ENCODE measurements at places on chromosomes 5 and 9.

- no peak for DNase-seq
Measured at GRCh38 chr5:116542619-116543018, 32.0 kb downstream of the SEMA6A start.

DNA sequence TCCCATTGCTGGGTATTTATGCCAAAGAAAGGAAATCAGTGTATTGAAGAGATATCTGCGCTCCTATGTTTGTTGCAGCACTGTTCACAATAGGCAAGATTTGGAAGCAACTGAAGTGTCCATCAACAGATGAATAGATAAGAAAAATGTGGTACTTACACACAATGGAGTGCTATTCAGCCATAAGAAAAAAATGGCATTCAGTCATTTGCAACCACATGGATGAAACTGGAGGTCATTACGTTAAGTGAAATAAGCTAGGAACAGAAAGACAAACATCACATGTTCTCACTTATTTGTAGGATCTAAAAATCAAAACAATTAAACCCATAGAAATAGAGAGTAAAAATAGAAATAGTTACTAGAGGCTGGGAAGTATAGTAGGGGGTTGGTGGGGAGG, 1133.1 kb upstream of the ACO1 start:
- DNase-seq: no peak

- DNase-seq: no peak
Measured at GRCh38 chr5:157915638-157916037, 56.7 kb upstream of the CLINT1 start.

DNA sequence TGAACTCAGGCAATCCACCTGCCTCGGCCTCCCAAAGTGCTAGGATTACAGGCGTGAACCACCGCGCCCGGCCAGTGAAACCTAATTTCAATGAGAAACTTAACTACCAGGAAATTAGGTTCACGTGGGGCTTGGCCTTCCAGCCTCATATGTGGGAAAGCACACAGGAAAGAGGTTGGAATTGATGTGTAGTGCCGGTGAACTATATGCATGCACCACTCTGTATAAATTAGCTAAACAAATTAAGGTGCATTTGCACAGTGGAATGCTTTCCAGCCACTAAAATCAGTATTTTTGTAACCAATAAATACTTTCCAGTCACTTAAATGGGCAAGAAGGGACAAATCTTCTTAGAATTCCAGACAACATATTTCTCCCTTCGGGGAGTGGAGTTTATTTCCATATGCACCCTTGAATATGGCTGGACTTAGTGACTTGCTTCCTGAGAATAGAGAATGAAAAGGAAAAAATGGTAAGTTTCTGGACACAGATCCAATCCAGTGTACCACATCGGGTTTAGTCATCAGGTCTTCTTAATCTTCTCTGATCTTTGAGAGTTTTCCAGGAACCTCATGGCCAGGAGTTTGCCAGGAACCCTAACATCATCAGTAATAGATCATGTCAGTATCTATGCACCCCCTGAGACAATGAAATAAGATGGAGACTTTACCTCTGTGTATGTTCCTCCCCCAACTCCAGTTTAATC, 24.9 kb downstream of the ATOX1 start:
- no peak for DNase-seq

DNA sequence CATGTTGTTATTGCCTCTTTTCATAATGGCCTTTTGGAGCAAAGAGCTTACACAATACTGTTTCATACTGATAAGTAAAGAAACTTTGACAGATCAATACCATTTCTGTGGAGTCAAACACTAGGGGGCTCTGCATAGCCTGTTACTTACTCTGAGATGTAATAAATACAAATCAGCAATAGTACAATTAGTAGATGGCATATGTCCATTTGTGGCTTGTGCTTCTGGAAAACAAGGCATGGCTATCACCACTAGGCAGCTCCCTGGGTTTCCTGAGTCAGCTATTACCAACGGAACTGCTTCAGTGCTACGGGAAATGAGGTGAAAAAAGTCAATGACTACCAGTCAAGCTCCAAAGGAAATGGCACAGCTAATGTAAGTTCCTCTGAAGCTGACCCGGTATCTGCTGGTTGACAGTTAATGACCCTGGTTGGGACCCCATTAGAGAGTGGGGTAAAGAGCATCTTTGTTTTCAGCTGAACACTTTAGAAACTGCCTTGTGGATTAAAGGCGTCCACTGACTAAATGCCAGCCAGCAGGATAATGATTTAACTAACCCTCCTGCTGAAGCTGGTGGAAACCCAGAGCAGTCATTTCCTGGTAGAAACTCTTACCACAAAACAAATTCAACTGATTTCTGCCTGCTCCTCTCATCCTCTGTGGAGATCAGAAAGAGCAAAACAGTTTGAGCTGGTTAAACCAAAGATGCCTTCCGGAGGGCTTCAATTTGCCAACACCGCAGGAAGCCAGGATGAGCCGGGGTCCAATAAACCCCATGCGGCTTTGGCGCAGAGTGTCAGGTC, 69.0 kb upstream of the FAM169A start:
- no peak for DNase-seq

DNA sequence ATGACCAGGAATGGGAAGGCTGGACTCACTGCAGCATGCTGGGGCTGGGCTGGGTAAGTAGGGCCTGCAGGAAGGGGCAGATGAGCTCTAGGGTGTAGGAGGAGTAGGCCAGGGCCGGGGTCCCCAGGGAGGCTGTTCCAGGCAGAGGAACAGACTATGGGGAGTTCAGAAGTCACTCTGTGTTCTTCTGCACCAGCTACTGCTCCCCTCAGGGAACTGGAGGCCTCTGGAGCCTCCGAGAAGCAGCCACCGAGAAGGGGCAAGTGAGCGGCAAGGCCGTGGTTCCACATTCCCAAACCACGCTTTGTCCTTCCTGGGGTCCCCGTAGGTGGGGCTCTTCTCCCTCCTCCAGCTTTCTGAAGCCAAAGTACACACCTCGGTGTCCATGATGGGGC, 8.4 kb upstream of the SLC2A6 start:
- no peak for DNase-seq

GRCh38 chr9:137745541-137745991, 126.8 kb downstream of the EHMT1 start:
- DNase-seq: no peak

DNA sequence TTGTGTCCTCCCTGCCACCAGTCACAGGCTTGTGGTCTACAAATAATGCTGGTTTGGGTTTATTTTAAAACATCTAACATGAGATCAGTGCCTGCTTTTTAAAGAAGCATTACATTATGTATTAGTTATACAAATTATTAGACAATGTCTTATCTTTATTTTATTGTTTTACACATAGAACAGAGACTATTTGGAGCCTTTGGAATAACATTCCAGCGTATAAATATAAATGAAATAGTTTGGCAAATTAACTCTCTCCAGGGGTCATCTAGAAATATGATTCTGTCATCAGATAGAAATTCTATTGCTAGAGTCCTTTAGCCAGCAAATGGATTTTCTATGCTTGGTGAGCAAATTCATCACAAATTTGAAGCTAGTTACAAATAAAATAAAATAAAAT, 22.4 kb downstream of the MAP1B start:
- DNase-seq: no peak

GRCh38 chr5:121027636-121028035, 563.5 kb downstream of the PRR16 start:
- DNase-seq: no peak

GRCh38 chr5:107665036-107665570, 5.6 kb downstream of the EFNA5 start:
- no peak for DNase-seq

- no peak for DNase-seq
Measured at GRCh38 chr9:135907006-135907430, 328 bp downstream of the CAMSAP1 start.

DNA sequence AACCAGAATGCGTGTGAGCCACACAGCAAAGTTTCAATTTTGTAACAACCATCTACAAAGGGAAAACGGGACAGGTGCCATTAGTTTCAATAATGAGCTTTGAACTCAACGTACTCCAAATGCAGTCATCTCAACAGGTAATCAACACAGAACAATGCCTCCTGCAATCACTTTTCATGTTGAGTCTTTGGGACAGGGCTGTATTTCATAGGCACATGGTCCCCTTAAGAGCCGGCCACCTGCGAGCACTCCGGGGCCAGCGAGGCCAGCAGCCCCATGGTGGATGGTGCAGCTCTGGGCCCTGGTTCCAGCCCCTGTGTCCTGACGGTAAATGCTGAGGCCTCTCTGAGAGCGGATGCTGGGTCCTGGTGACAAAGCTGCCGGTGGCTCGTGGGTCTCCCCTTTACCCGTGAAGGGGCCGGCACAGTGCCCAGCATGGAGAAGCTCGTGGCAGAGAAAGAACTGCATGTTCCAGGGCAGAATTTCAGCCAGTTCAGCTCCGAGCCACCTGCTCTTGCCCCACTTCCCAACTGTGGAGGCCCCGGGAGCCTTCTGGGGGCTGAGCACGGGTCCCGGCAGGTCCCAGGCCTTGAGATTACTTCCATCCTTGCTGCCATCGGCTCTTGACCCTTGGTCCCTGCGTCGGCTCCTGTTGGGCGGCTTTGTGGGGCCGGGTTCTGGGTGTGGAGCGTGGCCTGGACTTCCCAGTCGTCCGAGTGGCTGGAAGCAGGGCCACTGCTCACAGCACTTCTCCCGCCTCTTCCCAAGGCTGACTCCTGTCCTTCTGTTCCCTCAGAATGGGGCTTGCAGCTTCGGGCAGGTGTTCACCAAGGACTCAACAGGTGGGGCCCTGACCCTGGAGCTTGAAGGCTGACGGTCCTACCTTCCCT, 26.1 kb upstream of the RNU6ATAC start:
- no peak for DNase-seq

DNA sequence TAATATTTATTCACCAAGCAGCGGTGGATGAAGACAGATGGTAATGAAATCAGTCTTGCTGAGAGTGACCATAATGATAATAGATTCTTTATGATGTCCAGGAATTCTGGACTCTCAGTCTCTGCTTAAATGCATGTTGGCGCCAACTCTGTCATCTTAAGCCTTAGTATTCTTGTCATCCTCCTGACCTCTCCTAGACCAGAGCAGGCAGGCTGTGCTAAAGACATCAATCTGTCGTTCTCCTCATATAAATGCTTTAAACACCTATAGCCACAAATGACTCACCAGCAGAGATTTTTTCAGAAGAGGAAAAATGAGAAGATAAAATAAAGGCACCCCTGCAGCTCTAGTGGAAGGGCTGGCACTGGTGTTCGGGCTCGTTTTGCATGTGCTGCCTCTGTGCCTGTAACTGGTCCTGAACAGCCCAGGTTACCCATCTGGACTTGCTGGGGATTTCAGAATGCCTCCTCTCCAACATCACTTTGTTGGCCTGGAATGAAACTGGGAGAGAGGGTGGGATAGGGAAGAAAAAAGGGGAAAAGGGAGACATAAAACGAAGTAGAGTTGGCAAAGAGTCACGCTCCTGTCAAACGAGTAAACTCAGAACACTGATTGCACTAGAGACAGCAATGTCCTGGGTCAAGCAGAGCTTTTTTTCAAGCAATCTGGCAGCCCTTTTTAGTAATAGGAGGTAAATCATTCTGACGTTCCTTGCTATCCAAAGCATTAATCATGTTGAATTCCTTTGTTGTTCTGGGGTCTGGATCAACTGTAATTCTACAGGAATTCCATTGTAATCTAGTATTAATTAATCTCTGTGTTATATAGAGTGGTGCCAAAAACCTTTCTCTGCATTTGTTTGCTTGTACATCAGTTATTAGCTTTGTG, 195.5 kb upstream of the CLINT1 start:
- no peak for DNase-seq
